ENCODE measurements at places on chromosomes 3 and 15.
A peak's percentile ranks its signal among the peaks of the same experiment; 100 is the strongest.

DNA sequence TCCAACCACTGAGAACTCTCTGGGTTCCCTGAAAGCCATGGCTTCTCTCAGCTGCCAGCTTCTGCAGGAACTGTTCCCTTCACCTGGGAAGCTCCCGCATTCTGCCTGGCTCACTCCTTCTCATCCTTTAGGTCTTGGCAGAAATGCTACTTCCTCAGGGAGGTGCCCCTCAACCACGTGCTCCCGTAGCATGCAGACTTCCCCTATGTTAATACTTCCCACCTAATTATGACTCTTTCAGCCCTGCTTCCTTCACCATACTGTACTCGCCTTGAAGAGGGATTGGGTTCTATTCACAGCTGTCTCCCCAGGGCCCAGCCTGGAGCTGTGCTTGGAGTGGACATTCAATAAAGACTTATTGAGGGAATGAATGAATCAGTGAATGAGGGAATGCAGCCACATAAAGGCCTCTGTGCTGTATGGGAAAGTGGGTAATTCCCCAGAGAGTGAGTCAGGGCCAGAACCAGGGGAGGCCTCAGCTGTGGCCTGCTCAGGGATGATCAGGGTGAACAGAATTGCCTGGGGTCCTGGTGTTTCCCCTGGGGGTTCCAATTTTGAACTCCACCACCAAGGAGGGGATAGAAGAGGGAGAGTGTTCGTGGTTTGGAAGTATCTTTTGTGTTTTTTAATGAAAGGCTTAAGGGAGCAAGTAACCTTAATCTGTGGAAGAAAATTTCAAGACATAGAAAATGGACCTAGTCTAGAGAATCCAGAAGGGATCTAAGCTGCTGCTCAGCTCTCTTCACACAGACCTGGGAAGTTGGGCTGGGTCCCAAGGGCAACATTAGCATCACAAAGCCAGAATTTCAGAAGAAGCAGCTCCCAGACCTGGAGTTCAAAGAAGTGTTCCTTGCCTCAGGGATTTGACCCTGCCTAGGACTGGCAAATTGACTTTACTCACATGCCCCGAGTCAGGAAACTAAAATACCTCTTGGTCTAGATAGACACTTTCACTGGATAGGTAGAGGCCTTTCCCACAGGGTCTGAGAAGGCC lies 14.6 kb upstream of the FAM107A start:
- no peak for DNase-seq

GRCh38 chr15:100995471-100996430 lies 76.6 kb downstream of the LRRK1 start:
- no peak for DNase-seq

DNA sequence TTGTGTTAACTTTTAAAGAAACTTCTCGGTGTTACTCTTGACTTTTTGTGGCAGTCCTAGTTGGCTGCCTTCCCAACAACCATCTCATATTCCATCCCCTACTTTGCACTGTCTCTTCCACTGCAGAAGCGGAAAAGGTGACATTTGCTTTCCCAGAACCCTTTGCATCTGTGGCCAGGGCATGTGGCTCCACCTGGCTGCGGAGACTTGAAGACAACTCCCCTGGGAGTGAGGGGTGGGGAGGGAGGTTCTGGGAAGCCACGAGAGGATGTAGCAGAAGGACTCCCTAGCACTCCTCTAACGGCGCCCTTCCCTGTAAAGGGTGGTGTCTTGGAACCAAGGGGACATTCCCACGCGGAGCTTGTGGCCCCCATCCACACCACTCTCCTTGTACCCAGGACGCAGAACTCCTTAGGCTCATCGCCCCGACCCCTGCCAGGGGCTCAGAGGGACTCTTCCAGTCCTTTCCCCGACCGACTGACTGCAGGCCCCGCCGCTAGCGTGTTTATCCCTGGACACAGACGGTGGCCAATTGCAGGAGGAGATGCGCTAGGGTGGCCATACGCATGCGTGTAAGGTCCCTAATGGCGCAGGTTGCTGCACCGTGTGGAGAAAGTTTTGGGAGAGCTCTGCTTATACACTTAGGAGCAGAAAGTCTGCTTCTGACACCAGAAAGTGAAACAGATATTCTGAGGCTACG lies 33.2 kb upstream of the SECISBP2L start:
- no peak for DNase-seq

- peak; percentile 48 for DNase-seq
Observed at GRCh38 chr3:124999317-124999716, 56.5 kb downstream of the HEG1 start.

- no peak for DNase-seq
Observed at GRCh38 chr3:133996996-133997395, 32.7 kb downstream of the SLCO2A1 start.

GRCh38 chr3:186882881-186883685 lies 40.6 kb downstream of the ADIPOQ start:
- peak; percentile 63 for DNase-seq

DNA sequence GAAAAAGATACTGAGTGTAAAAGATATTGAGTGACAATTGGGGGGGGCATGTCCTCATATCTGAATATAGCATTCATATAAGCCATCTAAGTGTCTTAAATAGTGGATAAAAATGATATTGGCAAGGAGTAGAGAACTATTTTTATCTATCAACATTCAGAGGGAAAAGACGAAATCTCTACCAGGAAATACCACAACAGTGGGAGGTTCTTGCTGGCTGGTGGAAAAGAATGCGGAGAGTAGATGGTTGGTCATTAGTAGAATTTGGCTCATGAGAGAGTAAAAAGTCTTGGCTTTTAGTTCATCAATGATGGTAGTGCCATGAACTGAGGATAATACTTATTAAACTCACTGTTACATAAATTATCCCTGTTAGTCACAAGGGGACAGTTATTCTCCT lies 4.8 kb upstream of the TCF12 start:
- DNase-seq, result no peak

DNA sequence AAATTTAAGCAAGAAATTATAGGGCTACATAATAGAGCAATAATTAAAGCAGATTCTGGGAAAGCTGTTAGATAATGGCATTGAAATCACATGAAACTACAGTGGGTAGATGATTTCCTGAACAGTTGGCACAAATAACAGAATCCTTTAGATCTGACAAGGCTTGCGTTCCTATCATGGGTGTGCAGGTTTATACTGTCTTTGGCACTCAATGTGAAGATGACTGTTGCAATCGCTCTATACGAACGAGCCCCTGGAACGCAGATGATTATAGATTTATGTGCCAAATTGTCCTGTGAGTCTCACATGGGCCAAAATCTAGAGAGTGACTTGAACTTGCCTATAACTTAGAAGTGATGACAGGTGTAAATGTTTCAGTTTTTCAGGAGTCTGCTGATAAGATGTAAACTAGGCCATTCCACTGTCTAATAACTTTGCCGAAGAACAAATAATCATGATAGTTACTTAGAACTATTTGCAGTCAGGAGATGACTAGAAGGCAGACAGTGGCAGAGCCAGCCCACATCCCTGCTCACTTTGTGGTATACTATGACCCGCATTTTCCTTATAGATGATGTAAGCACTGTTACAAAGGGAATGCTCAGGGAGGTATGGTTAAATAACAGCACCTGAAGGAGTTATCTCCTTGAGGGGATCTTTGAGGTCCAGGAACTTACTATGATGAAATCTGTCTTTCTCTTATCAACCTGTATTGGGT lies 30.5 kb upstream of the TRPC1 start:
- no peak for DNase-seq

DNA sequence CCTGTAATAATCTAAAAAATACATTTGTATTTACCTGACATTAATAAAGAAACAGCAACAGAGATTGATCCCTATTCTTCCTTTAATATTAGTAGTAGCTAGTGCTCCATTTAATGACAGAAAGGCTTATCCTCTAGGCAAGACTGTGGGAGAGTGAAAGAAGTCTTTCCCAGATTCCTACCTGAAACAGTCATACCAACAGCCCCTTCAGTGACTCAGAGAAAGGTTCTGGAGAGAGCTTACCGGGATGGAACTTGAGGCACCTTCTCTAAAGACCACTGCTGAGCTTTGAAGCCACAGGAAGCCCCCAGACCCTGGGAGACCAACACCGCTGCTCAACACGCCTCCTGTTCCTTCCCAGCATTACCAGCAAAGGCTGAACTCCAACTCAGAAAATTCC lies 66.9 kb upstream of the FGF12 start:
- no peak for DNase-seq

DNA sequence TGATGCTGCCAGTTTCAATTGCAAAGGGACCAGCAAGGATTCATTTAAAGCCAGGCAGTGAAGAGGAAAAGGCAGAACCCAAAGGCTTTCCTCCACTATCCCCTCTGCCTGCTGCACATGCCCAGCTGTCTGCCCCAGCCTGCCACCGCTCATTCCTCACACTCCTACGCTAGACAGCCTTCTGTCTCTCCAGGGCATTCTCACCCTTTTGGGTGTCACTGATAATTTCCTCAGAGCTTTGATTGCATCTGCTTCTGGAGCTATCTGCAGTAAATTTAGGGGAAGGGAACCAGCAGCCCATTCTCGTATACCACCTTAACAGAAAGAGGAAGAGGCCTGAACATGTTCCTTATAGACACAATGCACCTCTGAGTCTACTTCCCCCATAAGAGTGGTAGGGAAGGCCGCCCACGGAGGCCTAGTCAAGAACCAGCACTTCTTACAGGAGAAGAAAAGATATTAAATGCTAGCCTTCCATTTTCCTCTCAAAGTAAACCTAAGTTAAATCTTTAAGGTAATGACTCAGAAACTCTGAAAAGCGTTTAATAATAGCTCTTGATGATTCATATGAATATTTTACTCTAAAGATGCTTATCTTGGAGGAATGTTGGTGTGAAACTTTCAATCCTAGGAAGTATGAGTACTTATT lies 20.9 kb downstream of the NUDT16 start:
- DNase-seq, result no peak

DNA sequence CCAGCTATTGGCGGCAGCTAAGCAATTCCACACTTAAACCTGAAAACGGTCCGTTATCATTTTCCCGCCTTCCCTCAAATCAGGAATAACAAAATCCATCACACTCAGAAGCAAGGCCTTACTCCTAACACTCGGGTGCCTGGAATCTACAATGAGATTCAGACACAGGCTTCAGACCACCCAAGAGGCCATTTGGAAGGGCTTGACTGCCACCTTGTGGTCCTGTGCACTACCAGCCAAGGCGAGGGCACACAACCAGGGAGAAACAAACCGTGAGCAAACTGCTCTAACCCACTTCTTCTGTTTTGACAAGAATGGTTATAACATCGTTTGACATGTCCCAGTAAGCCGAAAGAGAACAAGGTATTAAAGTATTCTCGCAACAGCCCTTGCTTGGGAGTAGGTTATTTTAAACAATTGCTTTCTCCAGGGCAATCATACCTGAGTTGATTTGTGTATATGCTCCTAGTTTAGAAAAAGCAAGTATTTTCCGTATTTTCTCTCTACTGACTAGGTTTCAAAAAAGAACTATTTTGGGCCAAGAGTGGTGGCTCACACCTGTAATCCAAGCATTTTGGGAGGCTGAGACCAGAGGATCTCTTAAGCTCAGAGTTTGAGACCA lies 40.1 kb upstream of the TAFA4 start:
- peak; percentile 64 for DNase-seq

- no peak for DNase-seq
Observed at GRCh38 chr3:140449413-140450256, 228.2 kb upstream of the TRIM42 start.

DNA sequence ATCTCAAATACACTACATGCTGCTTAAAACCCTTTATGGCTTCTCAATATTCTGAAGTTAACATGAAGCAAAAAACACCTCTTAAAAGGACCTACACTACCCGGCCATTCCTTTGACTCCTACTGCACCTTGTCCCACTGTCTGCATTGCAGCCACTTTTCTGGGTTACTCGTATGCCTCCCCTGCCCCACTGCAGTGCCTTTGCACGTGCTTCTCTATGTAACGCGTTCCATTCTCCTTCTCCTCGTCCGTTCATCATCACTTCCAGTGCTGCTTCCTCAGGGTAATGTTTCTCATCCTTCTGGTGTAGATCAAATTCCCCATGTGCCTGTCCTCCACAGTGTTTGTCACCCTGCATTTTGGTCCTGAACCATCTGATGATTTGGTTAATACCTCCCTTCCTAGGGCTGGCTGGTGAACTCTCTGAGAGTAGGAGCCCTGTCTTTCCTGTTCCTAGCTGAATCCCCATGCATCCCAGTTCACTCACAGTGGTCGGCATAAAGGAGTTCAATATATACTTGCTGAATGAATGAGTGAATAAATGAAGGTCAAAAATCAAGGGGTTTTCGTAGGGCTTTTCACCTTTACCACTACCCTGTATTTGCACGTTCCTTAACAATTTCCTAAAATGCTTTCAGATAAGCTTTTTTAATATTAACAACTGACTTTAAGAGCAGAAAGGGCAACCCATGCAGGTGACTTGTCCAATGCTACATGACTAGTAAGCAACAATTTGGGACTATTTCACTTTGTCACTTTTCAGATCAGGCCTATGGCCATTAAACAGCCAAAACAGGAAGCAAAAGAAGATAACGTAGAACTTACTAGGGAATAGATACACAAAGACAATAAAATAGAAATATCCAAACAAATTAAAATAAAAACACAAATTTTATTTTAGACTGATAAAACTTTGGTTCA lies 2.4 kb upstream of the STT3B start:
- no peak for DNase-seq

DNA sequence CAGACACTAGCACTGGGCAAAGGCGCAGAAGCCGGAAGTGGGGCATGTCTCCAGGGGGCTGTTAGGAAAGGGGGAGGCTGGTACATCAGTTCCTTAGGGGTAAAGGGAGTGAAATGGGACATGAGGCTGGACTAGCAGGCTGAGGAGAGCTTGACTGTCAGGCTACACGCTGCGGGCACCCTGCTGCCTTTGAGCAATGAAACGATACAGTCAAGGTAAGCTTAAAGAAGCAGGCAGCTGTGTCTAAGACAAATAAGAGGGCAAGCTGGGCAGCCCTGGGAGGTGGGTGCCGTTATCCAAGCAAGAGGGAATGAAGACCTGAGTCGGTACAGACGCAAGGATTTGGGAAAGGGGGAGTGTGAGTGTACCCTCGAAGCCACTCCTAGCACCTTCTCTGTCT lies 51.0 kb upstream of the DCLK3 start:
- no peak for DNase-seq

- DNase-seq, result no peak
Observed at GRCh38 chr3:45180051-45180450, 33.9 kb upstream of the CDCP1 start.

GRCh38 chr3:190038050-190038933 lies 82.4 kb downstream of the P3H2 start:
- peak; percentile 16 for DNase-seq

DNA sequence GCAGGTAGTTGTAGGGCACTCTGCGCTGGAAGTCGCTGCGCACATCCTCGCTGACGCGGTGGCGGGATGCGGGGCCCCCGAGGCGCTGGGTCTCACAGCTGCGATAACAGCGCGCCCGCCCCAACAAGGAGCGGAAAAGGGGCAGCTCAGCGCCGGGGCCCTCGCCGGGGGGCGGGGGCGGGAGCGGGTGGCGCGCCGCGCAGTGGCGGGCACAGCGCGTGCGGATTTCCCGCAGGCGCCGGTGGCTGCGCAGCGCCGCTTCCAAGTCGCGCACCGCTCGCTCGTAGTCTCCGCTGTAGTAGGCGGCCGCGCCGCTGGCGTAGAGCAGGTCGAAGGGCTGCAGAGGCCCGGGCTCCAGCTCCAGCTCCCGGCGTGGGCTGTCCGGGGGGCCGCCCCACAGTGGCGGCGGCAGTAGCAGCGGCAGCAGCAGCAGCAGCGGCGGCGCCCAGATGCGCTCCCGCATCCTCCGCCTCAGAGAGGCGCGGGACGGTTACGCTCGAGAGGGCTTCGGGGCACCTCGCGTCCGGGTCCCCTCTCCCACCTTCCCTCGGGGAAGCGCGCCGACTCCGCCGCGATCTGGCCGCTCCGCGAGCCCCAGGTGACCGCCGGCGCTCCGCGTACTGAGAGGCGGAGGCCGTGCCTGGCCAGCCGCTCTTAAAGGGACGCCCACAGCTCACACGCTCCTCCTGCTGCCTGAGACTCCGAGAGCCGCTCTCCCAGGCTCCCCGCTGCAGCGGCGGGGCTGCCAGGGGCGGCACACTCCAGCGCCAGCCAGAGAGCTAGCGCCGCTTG lies at the start of gene P3H2:
P3H2 (minus strand) TSS at position 629 of the 792 bp plus-strand sequence; CDS start at position 463, 166 bp downstream.
- DNase-seq, result peak; percentile 88

Data from SK-N-SH (cell line).